Stimulated activated CD8-positive, alpha-beta memory T cell treated with anti-CD3 and anti-CD28 coated beads, Interleukin-15, amount 100 ng/mL, for 4 hours (primary cell): ENCODE measurements at places on chromosomes 11 and 22.

DNA sequence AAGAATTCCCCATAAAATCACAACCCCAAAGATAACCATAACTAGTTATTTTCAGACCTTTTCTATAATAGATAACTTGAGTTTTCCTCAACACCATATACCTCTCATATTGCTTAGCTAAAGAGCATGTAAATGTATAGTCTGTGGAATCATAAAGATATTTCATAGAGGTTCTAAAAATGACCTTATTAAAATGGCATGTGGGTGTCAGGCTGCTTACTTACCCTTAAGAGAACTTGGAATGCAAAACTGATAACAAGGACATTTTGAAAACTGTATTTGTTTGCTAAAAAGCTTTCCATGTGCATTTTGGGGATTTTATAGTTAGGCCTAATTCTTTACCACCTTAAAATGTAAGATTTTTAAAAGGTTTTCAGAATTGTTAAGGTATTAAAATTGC is 4.7 kb downstream of the SIK2 start:
- DNase-seq, result no peak

DNA sequence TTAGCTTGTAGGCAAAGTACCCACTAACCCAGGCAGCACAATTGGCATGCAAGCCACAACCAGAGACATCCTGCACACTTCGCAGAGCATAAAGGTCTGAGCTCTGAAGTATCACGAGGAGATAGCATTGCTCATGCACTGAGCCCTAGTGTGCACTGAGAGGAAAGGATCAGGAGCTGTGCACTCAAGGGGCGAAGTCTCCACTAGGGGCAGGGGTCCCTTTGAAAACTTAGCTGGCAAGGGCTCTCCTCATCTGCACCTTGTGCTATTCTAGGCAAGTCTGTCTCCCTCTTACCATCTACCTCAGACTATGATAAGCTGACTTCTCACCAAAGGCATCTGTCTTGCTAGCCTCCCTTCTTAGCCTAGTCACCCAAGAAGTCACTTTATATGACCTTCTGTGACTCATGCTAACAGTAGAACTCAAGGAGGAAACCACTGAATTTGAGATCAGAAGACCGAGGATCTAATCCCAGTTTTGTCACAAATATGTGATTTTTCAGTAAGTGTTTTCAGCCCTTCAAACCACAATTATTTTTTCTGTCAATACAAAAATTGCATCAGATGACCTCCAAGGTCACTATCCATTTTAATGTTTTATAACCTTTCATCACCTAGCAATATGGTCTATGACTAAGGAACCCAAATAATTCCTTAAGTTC is 1078.0 kb downstream of the NTM start:
- DNase-seq, result no peak

GRCh38 chr11:3796346-3796745 is 1.0 kb downstream of the NUP98 start:
- DNase-seq, result no peak

DNA sequence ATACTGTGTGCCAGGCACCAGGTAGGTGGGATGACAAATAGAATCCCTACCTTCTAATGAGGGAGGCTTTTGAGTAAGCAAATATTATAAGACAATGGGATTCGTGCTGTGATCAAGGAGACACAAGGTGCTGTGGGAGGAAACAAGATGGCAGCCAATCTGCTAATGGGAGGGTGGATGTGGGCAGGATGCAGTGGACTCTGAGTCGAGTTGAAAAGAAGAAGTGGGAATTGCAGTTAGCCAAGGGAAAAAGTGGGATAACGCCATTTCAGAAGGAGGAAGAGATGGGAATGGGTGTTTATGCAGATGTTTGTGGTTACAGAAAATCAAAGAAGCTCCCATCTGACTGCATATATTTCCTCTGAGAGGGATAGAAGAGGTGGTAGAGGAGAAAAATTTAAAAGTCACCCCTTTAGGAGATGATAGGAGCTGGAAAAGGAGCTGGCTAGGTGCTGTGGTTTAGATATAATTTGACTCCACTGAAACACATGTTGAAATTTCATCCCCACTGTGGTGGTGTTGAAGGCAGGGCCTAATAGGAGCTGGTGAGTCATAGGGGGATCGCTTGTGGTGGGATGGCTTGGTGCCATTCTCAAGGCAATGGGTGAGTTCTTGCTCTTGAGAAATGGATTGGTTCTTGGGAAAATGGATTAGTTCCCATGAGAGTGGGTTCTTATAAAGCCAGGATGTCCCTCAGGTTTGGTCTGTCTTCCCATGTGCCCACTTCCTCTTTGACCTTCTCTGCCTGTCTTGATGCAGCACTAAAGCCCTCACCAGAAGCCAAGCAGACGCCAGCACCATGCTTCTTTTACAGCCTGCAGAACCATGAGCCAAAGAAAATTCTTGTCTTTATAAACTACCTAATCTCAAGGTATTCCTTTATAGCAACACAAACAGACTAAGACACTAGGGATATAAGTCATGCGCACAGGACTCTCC is 30.0 kb upstream of the POU2AF1 start:
- DNase-seq, result no peak

DNA sequence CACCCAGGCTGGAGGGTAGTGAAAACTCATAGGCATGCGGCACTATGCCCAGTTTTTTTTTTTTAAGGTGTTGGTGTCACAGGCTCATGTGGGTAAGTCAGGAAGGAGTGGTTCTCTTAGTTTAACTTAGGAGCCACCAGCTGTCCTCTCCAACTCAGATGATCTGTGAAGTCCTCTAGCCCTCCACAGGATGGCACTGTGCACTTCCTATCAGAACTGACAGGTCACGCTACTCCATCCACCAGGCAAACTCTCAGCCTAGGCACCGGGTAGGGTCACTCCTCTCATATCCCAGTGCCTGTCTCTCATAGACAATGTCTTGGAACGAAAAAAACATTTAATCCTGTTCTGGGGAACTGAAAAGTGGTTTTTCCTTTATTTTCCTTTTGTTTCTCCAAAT is 16.5 kb downstream of the NAP1L4 start:
- no peak for DNase-seq

GRCh38 chr11:3101921-3102640 is 44.9 kb upstream of the CARS1 start:
- no peak for DNase-seq

- DNase-seq, result no peak
Observed at GRCh38 chr11:128717516-128717915, 23.6 kb downstream of the FLI1 start.

DNA sequence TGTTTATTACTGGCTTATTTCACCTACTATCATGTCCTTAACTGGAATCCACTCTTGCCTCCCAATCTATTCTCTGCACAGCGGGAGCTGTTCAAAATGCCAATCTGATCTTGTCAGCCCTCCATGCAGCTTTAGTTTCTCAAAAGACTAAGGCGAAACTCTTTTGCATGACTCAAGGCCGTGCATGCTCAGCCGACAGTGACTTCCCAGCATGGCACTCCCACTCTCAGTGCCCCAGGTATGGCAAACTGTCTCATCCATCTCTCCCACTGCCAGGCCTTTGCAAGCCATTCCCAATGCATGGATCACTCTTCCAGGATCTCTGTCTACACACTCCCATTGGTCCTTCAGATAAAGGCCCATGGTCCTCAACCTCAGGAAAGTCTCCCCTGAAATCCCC is 245.9 kb downstream of the LARGE1 start:
- no peak for DNase-seq

- no peak for DNase-seq
Observed at GRCh38 chr11:45073685-45074141, 72.7 kb upstream of the PRDM11 start.

DNA sequence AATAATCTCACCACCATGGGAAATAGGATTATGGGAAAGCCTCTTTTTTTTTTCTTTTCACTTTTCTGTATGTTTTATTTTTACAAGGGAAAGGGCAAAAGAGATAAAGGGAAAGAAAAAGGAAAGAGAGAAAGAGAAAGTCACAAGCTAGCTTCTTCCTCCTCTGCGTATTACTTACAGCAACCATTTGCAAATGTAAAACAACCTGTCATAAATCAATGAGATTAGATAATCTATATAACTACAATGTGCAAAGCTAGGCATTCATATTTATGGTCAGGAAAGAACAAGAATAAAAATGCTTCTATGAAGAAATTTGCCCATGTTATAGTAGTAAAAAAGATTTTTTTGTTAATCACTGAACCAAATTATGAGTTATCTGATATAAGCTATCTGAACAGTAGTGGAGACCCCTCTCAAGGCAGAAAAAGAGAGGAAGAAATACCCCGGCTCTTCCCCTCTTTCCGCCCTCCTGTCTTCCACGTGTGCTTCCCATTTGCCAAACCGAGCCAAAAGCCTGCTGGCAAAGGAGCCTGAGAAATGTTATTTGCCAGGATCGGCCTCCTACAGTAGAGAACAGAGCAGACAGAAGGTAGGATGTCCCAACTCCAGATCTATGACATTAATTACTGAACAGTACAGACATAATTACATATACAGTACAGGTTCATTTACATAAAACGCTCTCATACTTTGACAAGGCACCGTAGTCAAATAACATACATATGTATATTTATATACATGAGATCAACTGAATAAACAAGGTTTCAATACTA is 50.2 kb downstream of the ARHGAP32 start:
- DNase-seq, result no peak

DNA sequence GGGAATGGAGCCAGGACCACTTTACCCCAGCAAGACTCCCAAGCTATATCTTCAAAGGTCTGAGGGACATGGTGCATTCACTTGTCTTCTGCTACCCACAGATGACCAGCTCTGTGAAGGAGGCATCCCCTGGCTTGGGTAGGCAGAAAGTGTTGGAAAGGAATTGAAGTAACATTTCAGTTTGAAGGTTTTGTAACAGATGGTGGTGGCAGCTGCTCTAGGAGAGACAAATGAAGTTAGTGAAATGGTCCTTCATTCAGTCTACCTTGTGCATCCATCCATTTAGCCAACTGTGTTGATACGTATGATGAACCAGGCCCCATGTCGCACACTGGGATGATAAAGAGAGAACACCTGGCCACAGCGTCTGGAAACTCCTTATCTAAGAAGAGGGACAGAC is 140.5 kb downstream of the COMMD9 start:
- no peak for DNase-seq

GRCh38 chr11:48216510-48216909 is at the start of gene OR4B1:
TSS of gene OR4B1 (plus strand) at chr11:48216810. CDS start at chr11:48216810, 0 bp downstream.
- DNase-seq, result no peak

DNA sequence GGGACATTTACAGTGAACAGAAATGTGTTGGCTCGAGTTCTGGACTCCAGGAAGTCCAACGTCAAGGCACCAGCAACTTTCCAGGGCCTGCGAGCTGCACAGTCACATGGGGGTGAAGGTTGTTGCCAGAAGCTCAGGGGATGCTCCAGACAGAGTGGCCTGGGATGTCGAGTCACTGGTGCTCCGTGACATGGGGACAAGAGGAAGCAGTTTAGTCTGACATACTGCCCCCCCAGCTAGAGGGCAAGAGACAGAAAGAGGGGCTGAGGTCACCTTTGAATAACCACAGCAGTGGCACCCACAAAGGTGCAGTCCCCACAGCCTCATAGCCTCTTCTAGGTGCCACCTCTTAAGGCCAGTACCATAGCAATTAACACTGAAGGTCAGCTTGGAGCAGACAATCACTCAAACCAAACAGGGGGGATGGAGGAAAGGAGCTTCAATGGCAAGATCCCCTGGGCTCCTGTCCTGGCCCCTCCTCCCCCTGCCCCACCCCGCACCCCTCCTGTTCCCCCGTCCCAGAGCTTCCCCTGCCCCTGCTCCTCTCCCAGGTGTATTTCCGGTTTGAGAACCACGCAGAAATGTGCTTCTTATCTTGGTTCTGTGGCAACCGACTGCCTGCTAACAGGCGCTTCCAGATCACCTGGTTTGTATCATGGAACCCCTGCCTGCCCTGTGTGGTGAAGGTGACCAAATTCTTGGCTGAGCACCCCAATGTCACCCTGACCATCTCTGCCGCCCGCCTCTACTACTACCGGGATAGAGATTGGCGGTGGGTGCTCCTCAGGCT is 3.8 kb downstream of the APOBEC3D start:
- no peak for DNase-seq

GRCh38 chr11:134665571-134666270 is 253.7 kb upstream of the B3GAT1 start:
- DNase-seq, result no peak

DNA sequence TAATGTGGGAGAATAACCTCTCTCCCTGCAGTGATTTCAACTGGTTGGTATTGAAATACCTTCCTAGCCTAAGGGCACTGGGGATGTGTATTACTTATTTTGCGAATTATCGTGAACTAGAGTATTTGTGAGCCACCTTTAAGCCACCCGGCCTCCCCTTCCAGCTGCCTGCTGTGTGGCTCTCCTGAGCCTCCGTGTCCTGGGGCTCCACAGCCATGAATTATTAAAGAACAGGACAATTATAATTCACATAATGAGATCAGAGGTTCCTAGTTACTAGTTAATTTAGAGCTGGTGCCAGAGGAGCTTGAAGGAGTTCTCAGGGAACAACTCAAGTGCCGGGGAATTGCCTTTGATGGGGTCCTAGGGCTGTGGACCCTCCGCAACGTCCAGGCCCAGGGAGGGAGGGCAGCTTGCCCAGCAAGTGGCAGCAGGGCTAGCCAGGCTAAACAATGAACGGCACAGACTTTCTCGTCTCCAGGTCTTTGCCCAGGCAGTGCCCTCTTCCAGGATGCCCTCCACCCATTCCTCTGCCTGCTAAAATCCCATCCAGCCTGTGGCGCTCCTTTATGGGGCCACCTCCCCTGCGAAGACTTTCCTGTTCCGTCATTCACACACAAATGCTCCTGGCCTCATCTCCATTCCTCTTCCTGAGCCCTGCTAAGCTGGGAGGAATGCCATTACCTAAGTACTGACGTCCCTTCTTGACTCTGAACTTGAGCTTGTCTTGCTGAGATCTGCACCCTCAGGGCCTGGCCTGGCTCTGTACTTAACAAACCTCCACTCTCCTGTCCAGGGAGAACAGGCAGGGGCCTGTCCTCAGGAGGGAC is 91.5 kb downstream of the RTL6 start:
- no peak for DNase-seq

- no peak for DNase-seq
Observed at GRCh38 chr11:134230339-134230738, 5.9 kb downstream of the VPS26B start.

DNA sequence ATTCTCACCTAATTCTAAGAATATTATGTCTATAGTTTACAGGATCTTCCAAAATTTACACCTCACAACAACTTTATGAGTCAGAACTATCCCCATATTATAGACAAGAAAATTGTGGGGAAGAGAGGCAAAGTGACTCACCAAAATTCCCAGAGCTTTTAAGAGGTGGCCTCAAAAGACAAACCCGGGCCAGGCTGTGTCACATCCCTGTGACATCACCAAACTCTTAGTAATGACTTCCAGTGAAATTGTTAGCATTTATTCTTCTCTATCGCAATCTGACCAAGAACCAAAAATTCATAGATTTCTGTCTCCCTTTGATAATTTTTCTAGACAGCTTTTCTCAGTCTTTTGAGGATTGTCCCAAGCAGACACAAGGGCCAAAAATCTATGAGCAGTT is 134.3 kb downstream of the SNX19 start:
- DNase-seq, result no peak

- DNase-seq, result no peak
Observed at GRCh38 chr11:90855531-90855930, 632.7 kb upstream of the CHORDC1 start.

DNA sequence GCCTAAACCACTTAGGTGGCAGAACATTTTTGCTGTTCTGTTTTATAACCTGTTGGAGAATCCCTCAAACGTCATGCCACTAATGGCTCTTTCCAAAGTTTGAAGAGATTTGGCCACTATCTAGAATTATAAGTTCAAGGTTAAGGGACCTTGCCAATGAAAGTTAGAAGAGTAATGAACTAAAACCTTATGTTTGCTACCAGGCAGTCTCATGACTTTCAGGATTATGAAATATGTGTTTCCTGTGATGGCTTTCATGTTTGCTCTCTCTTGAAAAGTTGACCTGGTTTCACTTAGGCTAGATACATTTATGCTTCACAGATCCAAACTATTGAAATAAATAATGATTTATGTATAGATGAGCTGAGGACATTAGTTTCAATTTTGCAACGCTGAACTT is 340.0 kb downstream of the LRRC4C start:
- DNase-seq, result no peak
